ENCODE measurements at places on chromosomes 16 and 17.

GRCh38 chr17:72301887-72302286, 181.1 kb downstream of the SOX9 start:
- no peak for DNase-seq

DNA sequence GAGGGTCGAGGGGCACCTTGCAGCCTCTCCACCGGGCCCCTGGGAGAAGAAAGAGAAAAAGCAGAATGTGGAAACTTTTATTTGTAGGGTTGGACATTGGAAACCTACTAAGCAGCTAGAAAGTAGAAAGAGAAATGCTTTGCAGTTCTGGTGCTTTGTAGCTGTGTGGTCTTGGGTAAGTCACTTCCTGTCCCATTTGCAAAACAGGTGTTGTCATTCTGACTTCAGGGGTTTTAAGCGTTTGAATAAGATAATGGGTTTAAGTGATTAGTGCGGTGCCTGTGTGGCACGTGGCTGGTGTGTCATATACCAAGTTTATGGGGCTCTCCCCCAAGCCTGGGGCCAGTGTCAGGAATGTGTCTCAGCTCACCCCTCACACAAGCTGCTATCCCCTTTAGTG, 1.6 kb downstream of the CA4 start:
- DNase-seq, result no peak

DNA sequence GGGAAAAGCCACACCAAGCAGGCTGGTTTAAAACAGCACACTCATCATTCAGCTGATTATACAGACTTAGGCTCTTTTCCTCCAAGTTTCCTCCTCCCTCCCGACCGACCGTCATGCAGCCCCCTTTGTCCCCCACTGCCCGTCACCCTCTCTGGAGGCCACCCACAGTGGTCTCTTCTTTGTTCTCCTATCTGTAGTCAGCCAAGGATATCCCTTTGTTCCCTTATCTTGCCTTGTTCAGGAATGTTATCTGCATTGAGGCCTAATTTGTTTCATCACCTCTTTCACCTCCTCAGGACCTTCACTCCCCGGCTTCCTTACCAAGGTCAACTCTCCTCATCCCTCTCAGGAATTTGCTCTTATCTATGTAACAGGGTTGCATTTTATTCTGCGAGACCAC, 186.4 kb upstream of the CDH13 start:
- DNase-seq, result no peak

GRCh38 chr17:12995106-12995895, 22.5 kb downstream of the ELAC2 start:
- no peak for DNase-seq

DNA sequence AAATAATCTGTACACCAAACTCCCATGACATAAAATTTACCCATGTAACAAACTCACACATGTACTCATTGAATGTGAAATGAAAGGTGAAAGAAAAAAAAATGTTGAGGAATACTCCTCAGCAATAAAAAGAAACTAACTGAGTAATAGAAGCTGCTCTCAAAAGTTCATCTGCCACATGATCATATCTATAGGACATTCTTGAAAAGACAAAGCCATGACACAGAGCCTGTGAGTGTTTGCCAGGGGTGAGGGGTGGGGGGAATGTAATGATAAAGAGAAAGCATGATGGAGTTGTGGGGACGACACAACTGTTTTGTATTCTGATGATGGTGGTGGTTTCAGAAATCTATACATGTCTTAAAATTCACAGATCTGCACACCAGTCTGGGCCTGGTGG, 52.2 kb upstream of the TMC5 start:
- no peak for DNase-seq

DNA sequence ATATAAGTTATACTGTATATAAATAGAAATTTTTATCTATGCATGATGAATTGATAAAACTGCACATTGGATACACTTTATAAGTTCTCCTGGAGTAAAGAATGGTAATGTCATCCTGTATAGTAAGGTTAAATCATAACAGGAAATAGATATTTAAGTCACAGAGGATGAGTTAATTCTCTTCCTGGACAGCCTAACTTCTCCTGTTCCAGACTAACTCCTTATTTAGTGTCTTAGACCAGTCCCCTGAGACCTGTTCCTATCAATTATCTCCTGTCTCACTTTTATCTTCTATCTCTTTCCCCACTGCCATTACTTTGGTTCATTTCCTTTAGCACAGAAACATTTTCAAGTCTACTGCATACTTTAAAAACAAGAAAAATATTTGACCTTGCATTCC, 46.5 kb downstream of the SSH2 start:
- DNase-seq, result no peak

DNA sequence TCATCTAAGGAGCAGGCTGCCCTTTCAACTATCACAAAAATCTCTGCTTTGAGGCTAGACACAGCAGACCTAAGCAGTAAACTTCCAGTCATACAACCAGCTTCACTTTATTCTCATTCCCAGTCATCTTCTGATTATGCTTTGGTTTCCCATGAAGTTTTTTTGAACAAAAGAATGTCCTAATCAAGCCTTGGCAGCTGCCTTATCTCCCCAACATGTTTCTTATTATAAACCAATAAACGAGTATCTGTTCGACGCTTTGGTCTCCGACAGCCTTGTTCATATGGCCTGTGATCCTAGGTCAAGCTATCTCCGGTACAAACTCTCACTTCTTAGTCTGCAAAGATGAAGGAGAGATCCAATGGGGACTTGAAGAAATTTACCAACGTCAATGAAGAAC, 47.4 kb upstream of the CDYL2 start:
- DNase-seq, result no peak

GRCh38 chr17:10754861-10755591, 25.2 kb upstream of the TMEM220 start:
- no peak for DNase-seq
